Hematopoietic multipotent progenitor cell treated with erythropoietin and hydrocortisone succinate and interleukin-3 and kit ligand, for 6 days (in vitro differentiated cells): ENCODE measurements at places on chromosomes 4 and X.

- peak; percentile 15 for DNase-seq
Measured at GRCh38 chr4:165248102-165248501, 40.7 kb downstream of the KLHL2 start.

DNA sequence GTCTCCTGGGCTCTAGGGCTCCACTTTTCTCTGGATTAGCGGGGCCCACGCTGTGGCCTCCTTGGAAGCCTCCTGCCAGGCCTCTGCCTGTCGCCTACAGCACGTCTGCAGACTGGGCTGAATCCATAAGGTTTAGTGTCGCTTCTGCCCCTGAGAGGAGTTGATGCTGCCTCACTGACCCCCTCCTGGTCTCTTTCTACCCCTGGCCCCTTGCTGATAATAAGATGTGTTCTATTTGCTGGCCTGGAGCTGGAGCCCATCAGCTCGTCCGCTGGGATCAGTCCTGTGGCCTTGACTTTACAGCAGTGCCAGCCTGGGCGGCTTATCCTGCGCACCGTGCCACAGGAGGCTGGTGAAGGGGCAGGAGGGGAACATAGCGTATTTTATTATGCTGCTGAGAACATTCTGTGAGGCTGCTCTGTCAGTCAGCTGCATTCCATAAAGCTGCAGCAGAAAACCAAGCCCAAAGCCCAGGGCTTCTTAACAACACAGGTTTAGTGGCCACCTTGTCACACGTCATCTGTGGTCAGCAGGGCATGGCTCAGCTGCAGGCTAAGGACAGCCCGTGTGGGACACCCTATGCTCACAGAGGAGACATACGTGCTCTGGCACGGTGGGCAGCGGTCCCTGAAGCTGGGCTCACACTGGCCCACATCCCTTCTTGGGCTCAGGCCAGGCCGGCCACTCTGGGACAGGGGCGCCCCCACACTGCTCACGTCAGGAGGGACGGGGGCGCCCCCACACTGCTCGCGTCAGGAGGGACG lies 29.3 kb upstream of the HGFAC start:
- DNase-seq: no peak

- no peak for DNase-seq
Measured at GRCh38 chr4:113499696-113500095, 261.8 kb downstream of the CAMK2D start.

GRCh38 chr4:83552924-83553323 lies 17.0 kb downstream of the GPAT3 start:
- DNase-seq: peak; percentile 46

- no peak for DNase-seq
Measured at GRCh38 chr4:10078481-10079233, 37.9 kb downstream of the WDR1 start.

- DNase-seq: peak; percentile 25
Measured at GRCh38 chr4:77045490-77045889, 30.3 kb downstream of the CCNI start.

GRCh38 chr4:44760142-44760898 lies 34.0 kb upstream of the GNPDA2 start:
- peak; percentile 75 for DNase-seq

DNA sequence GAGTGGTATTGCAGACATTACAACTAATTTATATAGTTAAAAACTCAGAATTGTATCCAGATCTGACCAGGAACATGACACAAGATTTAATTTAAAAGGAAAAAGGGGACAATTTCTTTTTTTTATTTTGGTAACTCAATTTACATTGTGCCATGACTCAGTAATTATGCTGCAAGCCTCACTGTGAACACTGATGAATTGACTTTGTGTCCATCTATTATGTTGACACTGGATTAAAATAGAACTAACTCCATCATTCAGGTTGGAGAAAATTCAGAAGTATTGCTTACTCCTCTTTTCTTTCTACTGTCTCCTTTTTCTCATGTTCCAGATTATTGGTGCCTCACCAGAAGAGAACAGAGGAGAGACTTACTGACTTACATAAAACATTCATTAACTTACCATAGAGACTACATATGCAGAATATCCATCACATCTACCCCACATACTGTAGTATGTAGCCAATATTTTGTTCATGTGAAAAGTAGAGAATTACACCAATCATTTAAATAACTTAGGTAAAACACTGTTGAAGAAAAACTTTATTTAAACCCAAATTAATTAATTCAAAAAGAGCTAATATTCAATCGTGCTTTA lies 15.8 kb upstream of the LEF1 start:
- DNase-seq: no peak

- no peak for DNase-seq
Measured at GRCh38 chrX:1601768-1602085, 10.3 kb downstream of the AKAP17A start.

GRCh38 chr4:87835197-87835596 lies 2.4 kb downstream of the MEPE start:
- no peak for DNase-seq

- DNase-seq: peak; percentile 33
Measured at GRCh38 chrX:108091878-108092291, 307 bp downstream of the ATG4A start.

DNA sequence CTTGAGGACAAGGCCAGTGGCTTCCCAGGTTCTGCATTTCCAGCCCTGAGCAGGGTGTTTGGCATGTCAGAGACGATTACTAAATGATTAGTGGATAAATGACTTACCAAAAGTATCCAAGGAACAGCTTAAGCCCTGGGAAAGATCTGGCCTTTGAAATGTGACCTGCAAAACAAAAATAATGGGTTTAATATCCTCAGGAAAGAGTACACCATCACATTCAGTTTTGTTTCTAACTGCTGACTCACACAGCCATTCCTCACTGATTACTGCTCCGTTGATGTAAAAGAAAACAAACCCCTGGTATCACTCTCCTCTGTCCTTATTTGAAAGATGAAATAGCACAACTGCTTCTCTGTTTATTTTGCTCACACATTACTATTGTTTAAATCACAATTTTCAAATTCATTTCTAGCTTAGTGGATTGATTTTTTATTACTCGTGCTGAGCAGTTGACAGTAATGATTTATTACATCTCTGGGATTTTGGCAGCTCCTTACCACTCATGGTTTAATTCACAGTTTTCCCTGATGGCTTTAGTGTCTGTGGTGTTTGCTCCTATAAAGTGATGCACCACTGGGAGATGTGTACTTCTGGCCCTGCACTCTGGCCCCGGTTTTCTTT lies 117.0 kb downstream of the CBLL2 start:
- no peak for DNase-seq

GRCh38 chr4:109729718-109730618 lies at the start of gene PLA2G12A:
PLA2G12A (minus strand) TSS chr4:109730070; CDS start chr4:109729809, 261 bp downstream.
- peak; percentile 77 for DNase-seq

DNA sequence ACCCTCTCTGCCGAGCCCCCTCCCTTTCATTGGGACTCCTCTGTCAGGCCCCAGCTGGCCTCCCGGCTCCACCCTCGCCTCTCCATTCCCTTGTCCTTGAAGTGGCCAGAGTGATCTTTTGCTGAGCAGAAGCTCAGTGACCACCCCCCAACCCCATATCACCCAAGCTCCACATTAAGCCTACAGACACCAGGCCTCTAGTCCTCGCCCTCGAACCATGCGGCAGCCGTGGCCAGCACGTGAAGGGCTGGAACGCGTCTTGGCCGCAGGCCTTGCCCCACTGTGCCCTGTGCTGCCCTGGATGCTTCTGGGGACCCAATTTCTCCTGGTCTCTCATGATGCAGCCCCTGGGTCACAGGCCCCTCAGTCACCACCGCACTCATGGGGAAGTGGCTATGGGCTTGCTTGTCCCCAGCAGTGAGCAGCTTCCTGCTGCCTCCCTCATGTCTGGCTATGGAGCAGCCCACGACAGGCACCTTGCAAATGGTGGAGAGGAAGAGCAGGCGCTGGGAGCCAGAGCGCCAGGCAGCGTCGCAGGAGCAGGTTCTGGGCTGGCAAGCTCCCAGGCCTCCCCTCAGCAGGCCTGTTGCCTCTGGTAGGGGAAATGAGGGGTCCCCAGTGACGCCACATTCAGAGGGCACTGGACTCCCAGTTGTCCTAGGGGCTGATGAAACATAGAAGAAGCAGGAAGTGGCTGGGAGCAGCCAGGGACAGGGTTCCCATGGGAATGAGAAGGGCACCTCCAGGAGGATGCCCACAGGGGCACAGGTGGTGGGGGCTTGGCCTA lies 757 bp upstream of the SRPK3 start:
- no peak for DNase-seq

DNA sequence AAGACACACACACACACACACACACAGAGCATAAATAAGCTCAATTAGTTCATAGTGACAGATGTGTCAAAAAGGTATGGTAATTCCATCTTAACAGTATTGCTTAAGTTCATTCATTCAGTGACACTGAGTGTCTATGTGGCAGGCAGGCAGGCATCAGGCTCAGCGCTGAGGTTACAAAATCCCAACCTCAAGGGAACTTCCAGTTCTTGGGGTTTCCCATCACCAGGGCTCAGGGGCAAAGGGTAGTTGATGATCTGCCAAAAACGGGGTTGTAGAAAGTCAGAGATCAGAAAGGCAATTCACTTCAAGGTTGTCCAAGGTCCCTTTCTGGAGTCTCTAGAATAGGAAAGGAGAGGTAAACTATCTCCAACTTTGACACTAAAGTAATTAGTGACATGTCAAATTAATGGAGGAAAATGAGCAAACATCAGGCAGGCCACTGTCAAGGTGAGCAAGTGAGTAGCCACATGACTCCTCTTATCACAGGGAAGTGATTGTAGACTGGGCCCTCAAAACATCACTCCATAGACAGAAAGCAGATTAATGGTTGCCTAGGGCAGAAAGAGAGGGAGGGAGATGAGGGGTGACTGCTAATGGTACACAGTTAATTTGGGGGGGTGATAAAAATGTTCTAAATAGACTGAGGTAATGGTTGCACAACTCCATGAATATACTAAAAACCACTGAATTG lies 41.8 kb downstream of the GPC4 start:
- DNase-seq: no peak

- DNase-seq: no peak
Measured at GRCh38 chrX:143854006-143854405, 29.9 kb upstream of the UBE2NL start.

GRCh38 chr4:36081185-36081584 lies 163.1 kb downstream of the ARAP2 start:
- no peak for DNase-seq

DNA sequence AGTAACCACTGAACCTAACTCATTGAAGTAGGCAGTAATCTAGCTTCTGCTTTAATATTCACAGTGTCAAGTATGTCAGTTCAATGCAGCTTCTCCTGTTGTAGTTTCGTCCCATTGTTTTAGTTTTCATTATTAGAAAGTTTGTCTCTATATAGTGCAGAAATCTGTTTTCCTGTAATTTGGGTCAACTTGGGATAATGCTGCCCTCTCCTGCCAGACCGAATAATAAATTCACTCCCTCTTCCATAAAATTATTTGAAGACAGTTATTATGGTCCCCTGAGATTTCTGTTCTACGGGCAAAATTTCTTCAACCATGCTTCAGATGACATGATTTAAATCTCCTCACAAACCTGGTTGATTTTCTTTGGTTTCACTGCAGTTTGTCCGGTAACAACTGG lies 4.6 kb upstream of the LUZP4 start:
- no peak for DNase-seq

DNA sequence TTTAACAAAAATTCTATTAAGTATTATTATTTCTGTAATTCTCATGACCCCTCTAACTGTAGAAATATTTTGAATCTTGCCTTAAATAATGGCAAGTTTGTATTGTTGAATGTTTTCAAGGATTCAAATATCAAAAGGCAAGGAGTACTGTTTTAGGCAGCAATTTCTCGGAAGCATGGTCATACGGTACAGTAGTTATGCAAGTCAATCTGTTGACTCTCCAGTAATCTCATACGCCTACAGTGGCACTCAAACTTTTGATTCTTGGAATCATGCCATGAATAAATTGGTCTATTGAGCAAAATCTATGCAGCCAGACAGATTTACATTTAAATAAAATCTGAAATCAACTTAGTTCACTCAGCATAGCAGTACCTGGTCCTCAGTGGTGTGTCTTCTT lies 139.6 kb upstream of the FAM47C start:
- no peak for DNase-seq

- peak; percentile 42 for DNase-seq
Measured at GRCh38 chr4:54517781-54518444, 139.8 kb upstream of the KIT start.
